ENCODE measurements at places on chromosomes 6 and 20. TPM values are rescaled to one million over a fixed set of nuclear protein-coding genes. Genes with fewer than 3 reads are reported as not detected.

DNA sequence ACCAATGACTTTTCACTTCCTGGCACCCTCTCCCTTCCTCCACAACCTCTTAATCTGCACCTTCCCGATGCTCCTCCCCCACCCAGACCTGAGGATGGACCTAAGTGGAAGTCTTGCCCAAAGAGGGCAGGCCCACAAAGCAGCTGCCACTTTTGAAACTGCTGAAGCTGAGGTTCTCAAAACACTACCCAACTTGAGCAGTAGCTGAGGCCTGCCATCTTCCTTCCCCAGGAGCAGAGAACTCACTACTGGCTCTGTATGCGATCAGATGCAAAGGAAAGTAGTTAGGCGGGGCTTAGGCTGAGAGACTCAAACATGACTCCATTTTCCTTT is 1.5 kb downstream of the HM13 start:
- no peak overlapping the region for H3K4me3 ChIP-seq
- peaks cover 15% of the 10 kb centered on the region for H3K36me3 ChIP-seq
- H3K27ac ChIP-seq = no peak overlapping the region
- H3K27me3 ChIP-seq = no peaks in the 10 kb centered on the region
- H3K4me1 ChIP-seq = peaks cover 19% of the 10 kb centered on the region

- no peak for DNase-seq
- H3K36me3 ChIP-seq = peaks cover 70% of the 10 kb centered on the region
- peaks cover 74% of the 10 kb centered on the region for H3K4me1 ChIP-seq
- no peaks in the 10 kb centered on the region for H3K27me3 ChIP-seq
- peak overlapping the region; percentile 88 for H3K27ac ChIP-seq
Measured at GRCh38 chr20:44990957-44991356, 24.6 kb downstream of the STK4 start.

GRCh38 chr20:36950414-36951197 is 902 bp downstream of the SAMHD1 start:
- no peaks in the 10 kb centered on the region for H3K27me3 ChIP-seq
- peak overlapping the region; percentile 92 for H3K4me3 ChIP-seq
- peak overlapping the region; percentile 97 for H3K27ac ChIP-seq
- peaks cover 44% of the 10 kb centered on the region for H3K36me3 ChIP-seq
- H3K4me1 ChIP-seq = peaks cover 44% of the 10 kb centered on the region

- no peaks in the 10 kb centered on the region for H3K4me1 ChIP-seq
- H3K27me3 ChIP-seq = peaks cover 12% of the 10 kb centered on the region
- H3K4me3 ChIP-seq = no peak overlapping the region
- H3K27ac ChIP-seq = no peak overlapping the region
- no peaks in the 10 kb centered on the region for H3K36me3 ChIP-seq
Measured at GRCh38 chr20:40744072-40744817, 55.2 kb upstream of the MAFB start.

GRCh38 chr20:16562259-16562658 is 11.0 kb downstream of the KIF16B start:
- no peaks in the 10 kb centered on the region for H3K27me3 ChIP-seq
- H3K36me3 ChIP-seq = no peaks in the 10 kb centered on the region
- no peaks in the 10 kb centered on the region for H3K4me1 ChIP-seq
- H3K4me3 ChIP-seq = no peak overlapping the region
- no peak for DNase-seq

GRCh38 chr6:167761794-167762258 is 64.9 kb upstream of the AFDN start:
- no peak overlapping the region for H3K27ac ChIP-seq
- peaks cover 1% of the 10 kb centered on the region for H3K27me3 ChIP-seq
- no peaks in the 10 kb centered on the region for H3K4me1 ChIP-seq
- H3K36me3 ChIP-seq = no peaks in the 10 kb centered on the region
- DNase-seq = no peak

- no peaks in the 10 kb centered on the region for H3K27me3 ChIP-seq
- no peaks in the 10 kb centered on the region for H3K36me3 ChIP-seq
- H3K4me3 ChIP-seq = no peak overlapping the region
- DNase-seq = no peak
Measured at GRCh38 chr20:11035211-11035610, 361.4 kb upstream of the JAG1 start.

DNA sequence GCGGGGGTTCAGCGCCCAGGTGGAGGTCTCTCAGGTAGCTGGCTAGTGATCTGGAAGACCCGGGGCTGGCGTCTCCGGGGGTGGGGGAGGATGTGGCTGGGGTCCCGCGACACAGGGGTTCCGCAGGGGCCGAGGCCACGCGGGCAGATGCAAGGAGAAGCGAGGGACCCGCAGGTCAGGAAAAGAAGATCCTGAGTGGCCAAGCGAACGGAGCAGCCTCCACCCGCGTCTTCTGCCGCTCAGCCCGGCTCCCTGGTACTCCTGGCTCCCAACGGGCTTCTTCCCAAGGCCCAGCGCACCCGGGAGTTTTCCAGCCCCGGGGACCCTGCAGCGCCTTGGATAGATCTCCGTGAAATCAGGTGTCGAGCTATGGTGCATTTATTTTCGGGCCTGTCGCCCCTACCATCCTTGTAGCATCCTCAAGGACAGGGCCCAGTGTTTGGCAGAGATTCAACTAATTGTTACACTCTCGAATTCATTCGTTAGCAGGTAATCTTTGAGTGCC is 682 bp upstream of the CHD6 start:
- H3K36me3 ChIP-seq = no peaks in the 10 kb centered on the region
- peak overlapping the region; percentile 67 for H3K4me3 ChIP-seq
- H3K4me1 ChIP-seq = peaks cover 33% of the 10 kb centered on the region
- H3K27ac ChIP-seq = no peak overlapping the region

- no peaks in the 10 kb centered on the region for H3K27me3 ChIP-seq
- H3K4me1 ChIP-seq = peaks cover 20% of the 10 kb centered on the region
- H3K27ac ChIP-seq = no peak overlapping the region
- DNase-seq = no peak
- peaks cover 35% of the 10 kb centered on the region for H3K36me3 ChIP-seq
Measured at GRCh38 chr6:154751011-154751800, 18.0 kb downstream of the SCAF8 start.

- H3K4me1 ChIP-seq = no peaks in the 10 kb centered on the region
- DNase-seq = no peak
- H3K4me3 ChIP-seq = no peak overlapping the region
- no peak overlapping the region for H3K27ac ChIP-seq
- no peaks in the 10 kb centered on the region for H3K36me3 ChIP-seq
Measured at GRCh38 chr6:88143421-88144157, 22.6 kb downstream of the CNR1 start.

DNA sequence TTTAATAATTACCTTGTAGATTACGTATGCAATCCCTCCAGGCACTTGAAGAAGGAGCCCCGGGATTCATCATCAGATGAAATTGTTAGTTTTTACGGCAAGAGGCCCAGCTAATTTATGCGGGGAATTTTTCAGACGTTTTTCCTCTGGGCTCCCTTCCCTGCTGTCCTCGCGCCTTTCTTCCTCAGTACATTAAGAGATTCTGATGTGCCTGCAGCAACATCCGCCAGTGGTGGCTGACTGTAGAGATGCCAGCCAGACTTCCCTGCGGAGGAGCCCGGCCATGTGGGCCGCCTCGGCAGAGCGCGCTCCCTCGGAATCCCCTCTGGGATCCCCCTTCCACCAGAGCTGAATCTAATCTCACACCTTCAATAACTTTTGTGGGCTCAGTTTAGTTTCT is 46.4 kb upstream of the POU3F2 start:
- H3K36me3 ChIP-seq = no peaks in the 10 kb centered on the region
- H3K4me1 ChIP-seq = no peaks in the 10 kb centered on the region
- H3K27me3 ChIP-seq = peaks cover 18% of the 10 kb centered on the region
- DNase-seq = no peak

- H3K4me3 ChIP-seq = no peak overlapping the region
- no peak overlapping the region for H3K27ac ChIP-seq
- H3K36me3 ChIP-seq = no peaks in the 10 kb centered on the region
Measured at GRCh38 chr20:12906361-12906760, 102.4 kb upstream of the SPTLC3 start.

DNA sequence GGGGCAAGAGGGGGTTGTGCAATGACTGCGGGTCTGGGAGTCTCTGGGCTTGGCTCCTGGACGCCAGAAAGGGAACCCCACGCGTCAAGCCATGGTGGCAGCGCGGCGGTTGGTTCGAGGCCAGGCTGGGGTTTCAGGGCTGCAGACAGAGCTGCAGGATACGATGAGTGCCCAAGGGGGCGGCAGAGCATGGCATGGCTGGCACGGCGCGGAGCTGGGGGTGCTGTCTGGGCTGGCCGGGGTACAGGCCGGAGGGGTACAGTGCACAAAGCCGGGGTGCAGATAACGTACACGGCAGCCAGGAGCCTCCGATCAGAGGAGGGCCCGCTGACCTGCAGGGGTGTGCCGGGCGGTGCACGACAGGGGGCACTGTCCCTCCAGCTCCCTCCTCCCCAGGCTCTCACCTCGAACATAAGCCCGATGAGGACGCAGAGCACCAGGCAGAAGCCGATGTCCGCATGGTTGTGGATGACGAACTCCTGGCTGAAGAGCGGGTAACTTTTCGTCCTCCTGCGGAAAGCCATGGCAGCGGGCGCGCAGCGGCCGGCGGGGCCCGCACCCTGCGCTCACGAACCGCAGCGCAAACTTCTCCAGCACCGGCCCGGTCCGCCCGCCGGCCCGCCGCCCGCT is 353 bp downstream of the TRAM2 start:
- DNase-seq = peak; percentile 65
- peaks cover 40% of the 10 kb centered on the region for H3K4me1 ChIP-seq
- peaks cover 12% of the 10 kb centered on the region for H3K27me3 ChIP-seq
- no peaks in the 10 kb centered on the region for H3K36me3 ChIP-seq

DNA sequence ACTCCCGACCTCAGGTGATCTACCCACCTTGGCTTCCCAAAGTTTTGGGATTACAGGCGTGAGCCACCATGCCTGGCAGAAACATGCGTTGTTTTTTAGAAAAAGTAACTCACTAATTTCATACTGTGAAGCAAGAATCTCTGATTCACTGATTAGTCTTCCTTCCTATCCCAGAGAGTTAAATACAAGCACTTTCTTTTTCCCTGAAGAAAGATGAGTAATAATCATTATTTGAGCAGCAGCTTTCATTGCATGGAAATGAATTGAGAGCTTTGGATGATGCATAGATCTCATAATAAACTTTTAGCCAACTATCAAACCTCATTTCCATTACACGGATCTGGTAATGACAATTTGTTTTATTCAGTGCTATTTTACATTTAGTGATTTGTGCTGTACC is 892.5 kb upstream of the EYS start:
- no peaks in the 10 kb centered on the region for H3K36me3 ChIP-seq
- H3K27ac ChIP-seq = no peak overlapping the region
- no peak for DNase-seq
- no peaks in the 10 kb centered on the region for H3K27me3 ChIP-seq
- no peak overlapping the region for H3K4me3 ChIP-seq

- H3K4me3 ChIP-seq = no peak overlapping the region
- DNase-seq = no peak
- H3K4me1 ChIP-seq = peaks cover 9% of the 10 kb centered on the region
Measured at GRCh38 chr6:53937461-53937860, 142.7 kb downstream of the LRRC1 start.

DNA sequence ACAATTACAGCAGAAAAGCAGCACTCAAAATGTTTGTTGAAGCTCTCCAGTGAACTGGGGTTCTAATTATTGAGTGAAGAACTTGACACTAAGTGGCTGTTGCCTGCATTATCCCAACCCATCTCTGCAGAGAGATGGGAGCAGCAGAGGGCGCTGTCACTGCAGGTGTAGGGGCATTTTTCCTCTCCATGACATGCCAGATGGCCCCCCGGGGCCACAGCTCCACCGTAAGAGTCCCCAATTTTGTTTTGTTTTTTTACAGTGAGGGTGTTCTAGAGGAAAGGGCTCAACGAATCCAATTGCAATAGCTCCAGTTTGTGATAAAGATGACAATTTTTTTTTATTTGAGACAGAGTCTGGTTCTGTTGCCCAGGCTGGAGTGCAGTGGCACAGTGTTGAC is 1.9 kb upstream of the FUCA2 start:
- peaks cover 44% of the 10 kb centered on the region for H3K4me1 ChIP-seq
- H3K27me3 ChIP-seq = peaks cover 2% of the 10 kb centered on the region
- peak; percentile 64 for DNase-seq
- peak overlapping the region; percentile 25 for H3K4me3 ChIP-seq
- peaks cover 9% of the 10 kb centered on the region for H3K36me3 ChIP-seq

DNA sequence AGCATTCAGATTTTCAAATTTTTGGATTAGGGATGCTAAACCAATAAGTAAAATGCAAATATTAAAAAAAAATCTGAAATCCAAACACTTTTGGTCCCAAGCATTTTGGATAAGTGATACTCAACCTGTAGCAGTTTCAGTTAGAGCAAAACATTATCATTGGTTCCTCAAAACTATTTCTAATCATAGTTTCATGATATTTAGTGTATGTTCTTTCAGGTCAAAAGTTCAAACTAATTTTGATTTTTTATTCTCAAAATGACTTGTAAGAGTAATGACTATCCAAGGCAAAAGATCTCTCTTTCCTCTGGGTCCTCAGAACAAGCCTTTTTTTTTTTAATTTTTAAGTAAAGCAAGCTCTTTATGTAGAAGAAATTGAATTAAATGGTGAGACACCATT is 64.0 kb upstream of the TFB1M start:
- no peak for DNase-seq
- H3K36me3 ChIP-seq = no peaks in the 10 kb centered on the region
- no peak overlapping the region for H3K4me3 ChIP-seq
- H3K27me3 ChIP-seq = no peaks in the 10 kb centered on the region
- no peaks in the 10 kb centered on the region for H3K4me1 ChIP-seq

- H3K27ac ChIP-seq = no peak overlapping the region
- H3K4me1 ChIP-seq = no peaks in the 10 kb centered on the region
- H3K27me3 ChIP-seq = no peaks in the 10 kb centered on the region
- H3K4me3 ChIP-seq = no peak overlapping the region
- no peaks in the 10 kb centered on the region for H3K36me3 ChIP-seq
Measured at GRCh38 chr6:125262016-125263013, 39.5 kb downstream of the HDDC2 start.

- no peaks in the 10 kb centered on the region for H3K36me3 ChIP-seq
- no peak overlapping the region for H3K4me3 ChIP-seq
- DNase-seq = no peak
- no peaks in the 10 kb centered on the region for H3K27me3 ChIP-seq
- no peaks in the 10 kb centered on the region for H3K4me1 ChIP-seq
Measured at GRCh38 chr6:22095836-22096235, 201.0 kb downstream of the PRL start.

DNA sequence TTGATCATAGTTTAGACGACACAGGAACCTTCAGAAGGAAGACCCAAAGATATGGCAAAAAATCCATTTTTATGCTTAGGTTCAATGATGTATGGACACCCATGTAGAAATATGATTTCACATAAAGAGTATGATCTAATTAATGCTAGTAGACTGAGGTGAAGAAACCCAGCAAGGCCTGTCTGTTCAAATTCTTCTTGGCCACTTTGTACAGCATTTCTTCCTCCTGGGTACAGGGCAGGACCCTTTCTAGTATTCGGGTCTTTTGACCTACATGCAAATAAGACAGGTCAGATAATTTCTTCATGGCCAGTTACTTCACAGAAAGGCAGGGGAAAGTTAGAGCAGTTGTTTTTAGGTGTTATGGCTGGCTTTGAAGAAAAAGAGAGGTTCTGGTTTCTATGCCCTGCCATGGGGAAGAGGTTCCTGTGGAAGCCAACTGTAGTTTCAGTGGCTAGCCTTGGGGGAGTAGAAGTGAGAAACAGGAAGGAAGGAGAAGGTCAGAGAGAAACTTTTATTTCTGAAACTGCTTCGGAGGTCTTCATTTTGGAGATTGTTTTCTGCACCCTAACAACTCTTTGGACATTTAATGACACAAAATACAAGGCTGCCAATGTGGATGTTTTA is 208.3 kb downstream of the PTPRK start:
- no peaks in the 10 kb centered on the region for H3K27me3 ChIP-seq
- no peak for DNase-seq
- H3K36me3 ChIP-seq = peaks cover 3% of the 10 kb centered on the region
- H3K27ac ChIP-seq = no peak overlapping the region
- peaks cover 14% of the 10 kb centered on the region for H3K4me1 ChIP-seq
- H3K4me3 ChIP-seq = no peak overlapping the region

BTN1A1 gene
- not detected for total RNA-seq

ULBP1 gene
- 2.3 TPM for total RNA-seq

SPAG4 gene
- 6.5 TPM for total RNA-seq

EPHA7 gene
- total RNA-seq = not detected

PYGB gene
- 29.8 TPM for total RNA-seq

All from activated CD4-positive, alpha-beta memory T cell treated with anti-CD3 and anti-CD28 coated beads, Interleukin-2, amount 10 ng/mL, durations not matched to agents 7 days and 5 days (primary cell).